ENCODE measurements at places on chromosomes 1 and 21.
A peak's percentile ranks its signal among the peaks of the same experiment; 100 is the strongest.

DNA sequence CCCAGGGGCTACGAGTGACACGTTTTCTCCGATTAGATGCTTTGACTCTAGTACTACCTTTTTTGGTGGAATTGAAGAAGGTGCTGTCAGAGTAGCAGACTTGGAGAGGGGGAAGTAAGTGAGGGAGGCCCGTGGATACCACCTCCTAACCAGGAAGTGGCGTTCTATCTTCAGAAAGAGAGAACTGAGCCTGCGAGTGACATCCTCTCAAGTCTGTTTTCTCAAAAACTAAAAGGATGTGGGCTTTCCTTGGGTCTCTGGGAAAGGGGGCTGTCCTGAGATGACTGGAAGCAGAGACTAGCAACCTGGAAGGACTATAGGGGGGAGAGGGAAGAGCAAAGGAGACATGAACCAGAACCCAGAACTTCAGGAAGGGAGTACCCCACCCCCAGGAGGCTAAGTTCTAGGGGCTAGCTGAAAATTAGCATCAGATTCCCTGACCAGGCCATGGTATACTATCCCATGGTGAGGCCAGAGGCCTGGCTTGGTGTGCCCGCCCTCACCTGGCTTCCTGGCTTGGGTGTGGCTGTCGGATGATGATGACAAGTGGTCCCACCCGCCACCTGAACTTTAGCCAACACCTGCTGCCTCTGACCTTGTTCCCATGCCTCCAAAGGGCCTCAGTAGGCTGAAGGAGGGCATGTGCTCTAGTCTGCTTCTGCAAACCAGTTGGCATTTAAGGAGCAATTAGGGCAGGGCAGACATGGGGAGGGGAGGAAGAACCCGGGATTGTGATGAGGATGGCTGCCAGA is 49.1 kb downstream of the ATP2B4 start:
- no peak for DNase-seq

DNA sequence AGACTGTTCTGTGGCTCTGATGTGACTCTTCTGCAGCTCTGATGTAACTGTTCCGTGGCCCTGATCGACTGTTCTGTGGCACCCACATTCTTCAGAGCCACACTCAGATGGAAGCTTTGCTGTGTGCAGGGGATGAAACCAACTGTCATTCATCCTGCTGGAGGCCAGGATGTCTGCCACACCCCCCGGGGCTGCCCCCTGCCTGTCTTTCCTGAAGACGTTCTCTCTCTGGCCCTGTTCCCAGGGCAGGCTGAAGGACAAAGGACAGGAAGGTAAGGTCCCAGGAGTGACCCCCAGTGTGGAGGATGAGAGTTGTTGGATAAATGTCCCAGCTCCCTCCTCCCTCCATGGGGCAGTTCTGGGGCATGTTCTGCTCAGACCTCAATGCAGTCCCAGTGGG is 29.4 kb upstream of the UMODL1 start:
- DNase-seq, result no peak

GRCh38 chr1:119635811-119636390 is 12.2 kb downstream of the ZNF697 start:
- DNase-seq, result no peak

- no peak for DNase-seq
These were observed 138.7 kb downstream of the DISP1 start for GRCh38 chr1:222953585-222953984.

DNA sequence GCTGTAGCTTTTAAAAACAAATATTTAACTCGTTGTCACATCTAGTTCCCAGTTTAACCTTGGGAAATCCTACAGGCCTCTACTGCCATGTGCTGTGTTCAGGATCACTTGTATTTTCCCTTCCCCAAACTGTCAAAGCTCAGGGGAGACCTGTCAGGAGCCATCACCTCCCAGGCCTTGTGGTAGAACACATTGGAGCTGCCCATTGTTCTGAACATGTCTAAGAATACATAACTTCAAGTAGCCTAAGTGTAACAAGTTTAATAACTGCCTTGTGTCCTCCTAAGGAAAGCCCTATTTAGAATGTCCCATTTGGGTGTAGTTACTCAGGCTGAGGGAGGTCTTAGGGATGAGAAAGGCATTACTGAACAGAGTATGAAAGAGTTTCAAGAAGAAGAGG is 28.6 kb upstream of the PIGC start:
- DNase-seq, result no peak

GRCh38 chr1:7339953-7340352 is 431.1 kb upstream of the VAMP3 start:
- no peak for DNase-seq

DNA sequence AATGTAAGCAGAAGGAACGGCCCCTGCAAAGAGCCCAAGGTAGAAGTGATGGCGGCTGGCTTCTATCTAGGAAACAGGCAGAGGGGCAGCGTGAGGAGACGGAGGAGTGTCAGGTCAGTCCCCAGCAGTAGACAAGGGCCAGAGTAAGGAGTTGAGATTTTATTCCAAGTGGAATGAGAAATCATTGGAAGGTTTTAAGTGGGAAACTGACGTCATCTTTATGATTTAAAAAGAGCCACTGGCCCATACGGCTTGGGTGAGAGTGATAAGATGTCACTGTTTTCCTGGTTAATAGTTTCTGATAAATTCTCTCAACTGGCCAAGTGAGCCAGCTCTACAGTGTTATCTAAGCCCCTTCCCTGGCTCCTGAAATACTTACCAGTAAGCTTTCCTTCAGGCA is 103.2 kb upstream of the CAMK1G start:
- no peak for DNase-seq

- DNase-seq, result no peak
These were observed 24.7 kb upstream of the LRRC47 start for GRCh38 chr1:3821004-3821403.

DNA sequence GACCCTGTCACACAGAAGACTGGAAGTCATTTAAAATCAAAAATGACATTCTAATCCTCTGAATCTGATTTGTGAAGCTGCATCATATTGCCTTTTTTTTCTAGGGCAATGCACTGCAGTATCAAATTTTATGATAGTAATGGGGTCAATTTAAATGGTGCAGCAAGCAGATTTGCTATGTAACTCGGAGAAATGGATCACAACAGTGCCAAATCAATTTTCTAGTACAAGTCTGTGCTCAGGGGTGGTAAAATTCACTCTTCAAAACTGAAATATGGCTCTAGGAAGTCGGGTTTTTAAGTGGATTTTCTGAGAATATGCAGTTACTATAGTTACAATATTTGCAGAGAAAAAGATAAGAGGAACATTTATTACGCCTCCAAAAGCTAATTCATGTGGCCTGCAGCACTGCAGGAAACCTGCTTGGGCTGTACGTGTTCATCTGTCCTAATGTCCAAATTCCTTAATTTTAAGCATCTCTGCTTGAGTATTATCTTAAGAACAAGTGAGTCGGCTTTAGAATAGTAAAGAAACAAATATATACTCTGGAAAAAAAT is 31.5 kb downstream of the HLCS start:
- no peak for DNase-seq

GRCh38 chr1:21879928-21880618 is 57.0 kb downstream of the HSPG2 start:
- no peak for DNase-seq

DNA sequence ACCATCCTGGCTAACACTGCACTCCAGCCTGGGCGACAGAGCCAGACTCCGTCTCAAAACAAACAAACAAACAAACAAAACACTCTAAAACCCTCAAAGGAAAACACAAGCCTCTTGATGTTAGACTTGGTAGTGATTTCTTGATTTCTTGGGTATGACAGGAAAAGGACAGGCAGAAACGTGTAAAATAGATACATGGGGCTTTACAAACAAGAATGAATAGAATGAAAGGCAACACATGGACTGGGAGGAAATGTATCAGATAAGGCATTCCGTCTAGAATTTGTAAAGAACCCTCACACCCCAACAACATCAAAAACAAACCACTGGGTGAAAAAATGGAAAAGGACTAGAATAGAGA is 7.8 kb upstream of the PRXL2B start:
- no peak for DNase-seq

DNA sequence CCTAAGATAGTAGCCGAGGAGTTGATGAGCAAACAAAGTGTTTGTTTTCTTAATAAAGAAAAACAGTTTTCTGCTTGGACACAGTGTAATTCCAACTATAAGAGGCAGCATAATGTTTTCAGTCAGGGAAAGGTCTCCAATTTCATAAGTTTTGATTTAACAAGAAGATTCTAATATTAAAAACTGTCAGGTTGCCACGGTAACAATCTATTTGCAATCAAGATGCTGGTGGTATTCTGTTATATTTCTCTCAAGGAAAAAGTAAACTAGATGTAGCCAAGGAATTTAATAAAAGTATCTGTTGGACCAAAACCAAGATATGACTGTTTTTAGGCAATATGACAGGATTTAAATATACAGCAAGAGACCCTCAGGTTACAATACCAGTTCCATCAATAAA is 211.7 kb downstream of the SMYD3 start:
- DNase-seq, result no peak

- no peak for DNase-seq
These were observed 11.7 kb downstream of the HYI start for GRCh38 chr1:43441894-43442637.

GRCh38 chr1:69913977-69914376 is 291.4 kb downstream of the LRRC40 start:
- no peak for DNase-seq

DNA sequence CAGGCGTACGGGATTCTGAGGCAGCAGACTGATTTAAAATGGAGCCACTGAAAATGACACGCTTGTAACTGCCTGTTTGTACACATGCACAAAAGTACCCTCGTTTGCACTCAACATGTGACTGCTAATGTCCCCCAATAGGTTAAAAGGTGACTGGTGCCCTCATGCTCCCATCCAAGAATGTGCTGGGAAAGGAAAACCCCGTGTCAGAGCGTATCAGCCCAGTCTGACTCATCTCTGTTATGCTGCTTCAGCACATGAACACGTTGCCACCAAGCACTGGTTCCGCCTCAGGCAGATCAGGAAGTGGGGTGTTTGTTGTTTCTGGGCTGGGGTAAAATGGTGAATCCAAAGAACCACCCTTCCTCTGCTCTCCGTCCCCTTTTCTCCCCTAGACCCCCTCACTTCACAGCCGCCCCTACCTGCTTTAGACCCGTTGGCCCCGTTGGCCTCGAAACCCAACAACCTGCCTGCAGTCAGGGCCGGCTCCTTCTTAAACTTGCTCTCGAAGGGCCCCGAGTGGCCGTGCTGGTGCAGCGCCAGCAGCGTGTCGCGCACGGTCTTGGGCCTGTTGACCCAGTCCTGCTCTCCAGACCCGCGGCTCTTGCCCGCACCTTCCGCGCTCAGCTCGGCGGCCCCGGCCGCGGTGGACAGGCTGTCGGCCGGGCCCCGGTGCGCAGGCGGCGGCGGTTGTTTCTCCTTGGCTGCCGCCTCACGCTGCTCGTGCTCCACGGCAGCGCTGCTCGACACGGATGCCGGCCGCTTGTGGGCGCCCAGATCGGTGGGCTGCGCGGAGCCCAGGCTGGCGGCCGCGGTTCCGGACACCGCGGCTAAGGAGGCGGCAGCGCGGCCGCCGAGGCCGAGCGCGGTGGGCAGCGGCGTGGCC is 1.7 kb downstream of the IRF2BP2 start:
- DNase-seq, result peak; percentile 65

DNA sequence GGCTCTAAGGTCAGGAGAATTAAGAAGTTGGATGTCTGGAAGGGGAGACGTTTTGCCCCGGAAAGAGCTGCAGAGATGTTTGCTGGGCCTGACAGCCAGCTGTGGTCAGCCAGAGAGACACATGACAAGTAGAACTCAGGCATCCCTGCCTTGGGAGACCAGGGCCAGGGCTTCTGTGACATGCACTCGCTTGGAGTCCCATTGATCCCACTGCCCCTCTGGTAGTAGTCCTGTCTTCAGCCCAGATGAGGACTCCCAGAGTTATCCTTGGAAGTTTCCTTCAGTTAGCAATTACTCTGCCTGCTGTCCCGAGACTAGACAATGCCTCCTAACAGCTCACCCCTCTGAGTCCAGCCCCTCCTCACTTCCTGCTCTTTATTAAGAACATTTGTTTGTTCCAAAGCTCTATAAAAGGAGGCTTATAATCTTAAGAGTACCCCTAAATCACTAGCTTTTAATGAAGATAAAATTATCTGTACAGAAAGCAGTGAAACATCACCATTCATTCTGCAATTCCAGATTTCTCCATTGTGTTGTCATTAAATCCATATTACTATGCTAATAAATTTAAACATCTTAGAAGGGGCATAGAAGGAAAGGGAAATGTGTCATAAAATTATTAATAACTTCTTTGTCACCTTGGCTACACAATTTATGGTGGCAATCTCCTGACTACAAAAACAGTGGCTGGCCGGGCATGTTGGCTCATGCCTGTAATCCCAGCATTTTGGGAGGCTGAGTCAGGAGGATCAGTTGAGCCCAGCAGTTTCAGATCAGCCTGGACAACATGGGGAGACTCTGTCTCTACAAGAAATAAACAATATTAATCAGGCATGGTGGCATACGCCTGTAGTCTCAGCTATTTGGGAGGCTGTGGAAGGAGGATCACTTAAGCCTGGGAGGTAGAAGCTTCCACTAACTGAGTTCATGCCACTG is 94.2 kb downstream of the KCNK1 start:
- DNase-seq, result no peak

DNA sequence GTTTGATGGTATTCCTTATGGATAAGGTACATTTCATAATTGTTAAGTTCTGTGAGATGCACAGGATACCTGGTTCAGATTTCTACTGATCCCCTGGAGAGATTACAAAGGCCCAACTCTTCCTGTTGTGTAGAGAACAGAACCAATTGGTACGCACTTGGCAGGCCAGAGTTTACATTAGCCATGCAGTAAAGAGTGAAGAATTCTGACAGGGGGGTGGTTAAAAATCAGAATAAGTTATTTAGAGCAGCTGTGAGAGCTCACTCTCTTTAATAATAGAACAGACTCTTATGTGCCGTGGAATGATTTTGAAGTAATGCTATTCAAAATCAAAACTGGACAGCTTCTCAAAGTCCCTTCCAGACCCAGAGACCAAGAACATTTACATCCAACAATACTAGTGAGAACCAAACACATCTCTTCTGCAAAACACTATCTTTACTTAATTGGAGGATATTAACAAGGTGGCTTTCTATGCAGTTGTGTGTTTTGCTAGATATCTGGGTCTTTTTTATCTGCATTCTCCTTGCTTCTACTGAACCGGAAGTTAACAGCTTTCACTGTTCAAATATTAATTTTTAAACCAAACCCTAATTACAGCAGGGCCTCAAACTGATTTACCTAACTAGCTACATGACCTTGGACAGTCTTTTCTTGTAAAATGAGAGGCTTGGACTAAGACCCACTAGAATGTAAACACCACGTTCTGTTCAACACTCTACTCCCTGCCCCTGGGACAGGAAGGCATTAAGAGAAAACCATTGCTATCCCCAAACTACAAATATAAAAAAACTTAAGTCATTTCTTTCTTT is 4.0 kb downstream of the USP24 start:
- DNase-seq, result no peak

Measured in activated T-helper 1 cell treated with Interleukin-2 at 50 U/mL for 16 hours (primary cell).